ENCODE measurements at places on chromosomes 7 and 10.
A peak's percentile ranks its signal among the peaks of the same experiment; 100 is the strongest.

DNA sequence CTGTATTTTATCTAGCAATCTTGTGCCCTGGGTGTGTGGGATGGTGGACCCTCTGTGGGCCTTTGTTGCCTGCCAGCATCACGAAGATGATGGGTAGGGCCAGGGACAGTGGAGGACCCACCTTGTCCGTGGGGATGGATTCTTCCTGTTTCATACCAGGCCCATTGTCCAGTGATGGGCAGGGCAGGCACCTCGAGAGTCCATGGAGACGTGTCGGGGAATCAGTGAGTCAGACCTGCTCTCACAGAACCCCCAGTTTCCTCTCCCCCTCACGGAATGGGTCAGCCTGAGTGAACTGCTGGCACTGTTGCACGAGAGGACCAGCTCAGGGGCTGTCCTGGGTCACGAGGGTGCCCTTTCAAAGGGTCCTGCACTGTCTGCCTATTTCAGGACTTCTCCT lies 401.2 kb downstream of the RPS24 start:
- peak; percentile 16 for DNase-seq

DNA sequence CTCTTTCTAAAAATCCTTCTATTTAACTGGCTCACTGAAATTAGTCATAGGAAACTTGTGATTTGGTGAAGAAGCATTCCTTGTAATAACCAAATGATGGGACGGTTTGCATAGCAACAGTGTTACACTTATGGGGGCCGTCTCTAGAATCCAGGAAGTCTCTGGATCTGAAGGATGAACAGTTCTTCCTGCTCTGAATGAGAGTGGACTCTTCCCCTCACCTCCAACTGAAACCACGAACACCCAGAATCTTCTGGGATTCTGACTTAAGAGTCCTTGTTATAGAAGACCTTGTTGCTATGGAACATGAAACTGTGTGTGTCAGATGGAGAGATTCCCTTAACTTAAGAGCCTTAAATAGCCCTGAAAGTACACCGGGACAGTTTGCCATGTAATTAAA lies 23.2 kb downstream of the NOLC1 start:
- DNase-seq = peak; percentile 77

- DNase-seq = no peak
Measured at GRCh38 chr7:131057015-131057793, 270.5 kb upstream of the MKLN1 start.

DNA sequence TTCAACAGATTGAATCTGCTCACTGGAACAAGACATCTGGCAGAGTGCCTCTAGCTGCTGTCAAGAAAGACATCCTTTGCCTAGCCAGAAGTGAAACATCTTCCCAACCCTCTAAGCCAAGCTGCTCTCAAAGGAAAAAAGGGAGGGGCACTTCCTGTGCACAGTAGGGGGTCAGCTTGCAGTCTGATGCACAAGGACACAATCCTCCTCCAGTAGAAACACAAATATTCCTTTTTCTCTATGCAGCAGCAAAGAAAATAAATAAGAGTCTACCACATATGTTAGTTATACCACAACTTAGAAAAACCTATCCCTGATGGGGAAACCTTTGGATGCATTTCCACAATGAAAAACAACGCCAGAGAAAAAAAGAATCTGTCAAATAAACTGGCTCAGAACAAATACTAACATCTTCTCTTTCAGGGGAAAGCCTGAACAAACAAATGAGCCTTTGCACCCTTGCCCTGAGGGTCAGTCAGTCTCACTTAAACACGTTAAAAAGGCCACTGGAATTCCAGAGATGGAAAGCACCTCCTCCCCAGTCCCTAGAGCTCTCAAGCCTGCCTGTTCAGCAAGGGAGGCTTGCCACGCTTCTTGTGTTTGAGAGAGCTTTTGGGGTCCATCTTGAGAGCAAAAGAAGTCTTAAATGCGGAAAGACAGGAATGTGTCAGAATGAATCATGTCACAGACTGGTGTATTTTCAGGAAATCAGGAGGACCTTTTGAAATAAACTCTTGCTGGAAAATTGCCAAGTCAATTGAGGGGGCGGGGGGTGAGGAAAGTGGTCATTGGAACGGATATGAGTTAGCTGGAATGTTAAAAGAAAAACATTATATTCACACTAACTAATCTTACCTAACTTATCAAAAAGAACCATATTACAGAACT lies 7.5 kb downstream of the LAMB1 start:
- DNase-seq = peak; percentile 94

GRCh38 chr7:116356979-116357378 lies 142.6 kb upstream of the CAV2 start:
- DNase-seq = no peak

DNA sequence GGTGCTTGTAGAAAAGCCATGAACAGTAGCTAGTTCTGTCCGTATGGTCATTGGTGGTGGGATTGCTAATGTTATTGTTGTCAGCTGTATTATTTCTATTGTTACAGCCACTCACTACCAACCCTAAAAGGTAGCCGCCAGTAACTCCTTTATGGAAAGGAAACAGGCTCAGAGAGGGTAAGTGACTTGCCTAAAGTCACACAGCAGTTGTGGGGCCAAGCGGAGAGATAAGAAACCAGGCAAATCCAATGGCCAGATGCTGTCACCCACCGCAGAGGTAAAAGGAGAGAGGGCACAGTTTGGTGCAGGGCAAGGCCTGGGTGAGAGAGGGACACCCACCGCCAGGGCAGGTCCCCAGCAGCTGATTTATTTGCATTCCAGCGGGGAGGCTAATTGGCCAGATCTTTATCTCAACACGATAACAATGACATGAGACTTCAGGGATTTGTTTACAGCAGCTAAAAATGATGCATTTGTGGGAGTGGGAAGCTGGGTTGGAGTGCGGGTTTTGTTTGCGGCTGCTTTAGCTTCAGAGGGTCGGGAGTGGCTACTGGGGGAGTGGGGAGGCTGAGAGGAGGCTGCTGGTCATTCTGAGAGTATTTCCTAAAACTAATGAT lies 8.6 kb upstream of the NKX2-3 start:
- DNase-seq = no peak

DNA sequence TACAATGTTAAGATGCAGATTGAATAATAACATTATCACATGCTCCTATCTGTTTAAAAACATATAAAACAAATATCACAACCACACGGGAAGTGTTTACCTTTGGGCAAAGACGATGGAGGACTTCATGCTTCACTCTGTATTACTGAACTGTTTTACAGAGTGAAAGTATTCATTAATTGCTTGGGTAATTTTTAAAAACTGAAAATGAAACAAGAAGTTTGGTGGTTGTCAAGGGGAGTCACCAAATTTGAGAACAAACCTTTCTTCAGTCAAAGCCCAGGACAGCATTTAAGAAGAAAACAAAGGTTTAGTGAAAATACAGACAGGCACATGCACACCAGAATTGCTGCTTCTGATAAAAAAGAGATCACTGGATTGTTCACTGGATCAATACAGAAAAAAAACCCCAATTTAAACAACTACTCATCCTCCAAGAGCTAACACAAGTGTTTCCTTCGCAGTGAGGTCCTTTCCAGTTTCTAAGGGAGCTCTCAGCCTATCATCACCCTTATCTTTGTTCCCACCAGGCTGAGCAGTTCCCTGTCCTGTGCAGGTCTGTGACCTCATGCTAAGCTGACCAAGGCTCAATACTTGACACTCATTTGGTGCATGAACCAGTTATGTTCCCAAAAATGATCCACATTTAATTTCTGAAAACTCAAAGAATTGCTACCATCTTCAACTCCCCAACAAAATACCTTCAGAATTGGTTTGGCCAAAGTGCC lies 8.8 kb downstream of the PARP12 start:
- DNase-seq = no peak

GRCh38 chr10:43084812-43085211 lies 7.9 kb downstream of the RET start:
- DNase-seq = no peak

DNA sequence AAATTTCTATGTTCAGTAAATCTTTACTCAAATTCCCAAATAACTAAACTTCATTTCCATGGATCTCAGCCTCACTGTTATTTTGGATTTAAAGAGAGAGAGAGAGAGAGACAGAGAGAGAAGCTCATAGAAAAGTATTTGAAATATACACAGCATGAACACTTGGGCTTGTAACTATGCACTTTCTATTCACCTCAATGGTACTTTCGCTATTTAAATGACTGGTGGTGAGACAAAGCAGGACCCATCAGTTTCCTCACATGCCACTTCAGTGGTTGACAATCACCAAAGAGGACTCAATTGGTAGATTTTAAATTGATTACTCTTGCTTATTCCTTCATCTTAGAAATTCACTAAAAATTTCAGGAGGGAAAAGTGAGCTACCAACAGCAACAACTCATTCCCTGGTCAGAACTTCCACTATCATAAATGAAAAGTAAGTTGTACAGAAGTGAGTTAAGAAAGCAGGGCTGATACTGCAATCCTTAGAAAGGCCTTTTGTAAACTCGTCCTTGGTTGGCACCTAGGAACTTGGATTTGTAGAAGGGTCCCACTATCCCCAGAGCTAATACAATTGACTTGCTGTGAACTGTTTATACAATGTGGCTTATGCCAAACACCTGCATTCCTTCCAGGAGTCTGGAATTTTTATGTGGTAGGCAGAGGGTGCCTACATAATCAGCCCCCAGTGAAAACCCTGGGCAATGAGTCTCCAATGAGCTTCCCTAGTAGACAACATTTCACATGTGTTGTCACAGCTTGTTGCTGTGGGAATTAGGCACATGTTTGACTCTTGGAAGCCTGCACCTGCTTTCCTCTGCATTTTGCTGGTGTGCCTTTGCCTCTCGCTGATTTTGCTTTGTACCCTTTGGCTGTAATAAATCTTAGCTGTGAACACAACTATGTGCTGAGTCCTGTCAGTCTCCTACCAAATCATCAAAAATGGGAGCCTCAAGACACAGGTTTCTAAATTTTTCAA lies 10.8 kb downstream of the ERLIN1 start:
- DNase-seq = no peak

DNA sequence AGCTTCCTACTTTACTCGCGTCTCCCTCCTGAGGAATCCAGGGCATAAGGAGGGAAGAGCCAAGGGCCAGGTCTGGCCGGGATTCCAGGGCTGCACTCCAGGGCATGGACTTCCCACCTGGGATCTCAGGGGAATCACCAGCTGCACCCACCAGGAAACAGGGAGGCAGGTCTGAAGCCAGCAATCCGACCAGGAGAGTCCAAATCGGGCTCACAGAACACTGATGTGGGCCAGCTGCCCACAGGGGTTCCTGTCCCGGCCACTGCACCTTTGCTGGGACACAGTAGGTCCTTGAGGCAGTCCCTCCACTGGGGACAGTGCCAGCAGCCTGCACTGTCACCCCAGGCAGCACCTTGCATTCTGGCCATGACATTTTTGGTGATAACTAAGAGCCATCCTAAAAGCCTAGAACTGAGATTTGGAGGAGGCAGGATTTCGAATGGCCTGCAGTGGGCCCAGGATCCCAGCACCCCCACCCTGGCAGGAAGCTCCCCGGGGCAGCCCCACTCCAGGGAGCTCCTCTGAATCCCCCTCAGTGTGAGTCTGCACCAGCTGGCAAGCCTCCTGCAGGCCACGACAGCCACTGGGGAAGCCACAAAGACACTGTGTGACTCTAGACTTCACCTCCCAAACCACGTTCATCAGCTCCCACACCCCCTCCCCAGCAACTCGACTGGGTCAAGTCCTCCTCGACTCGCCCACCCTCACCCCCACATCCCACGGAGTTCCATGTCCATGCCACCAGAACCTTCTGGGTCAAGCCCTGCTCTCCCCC lies 71.5 kb upstream of the PPP2R2D start:
- no peak for DNase-seq

DNA sequence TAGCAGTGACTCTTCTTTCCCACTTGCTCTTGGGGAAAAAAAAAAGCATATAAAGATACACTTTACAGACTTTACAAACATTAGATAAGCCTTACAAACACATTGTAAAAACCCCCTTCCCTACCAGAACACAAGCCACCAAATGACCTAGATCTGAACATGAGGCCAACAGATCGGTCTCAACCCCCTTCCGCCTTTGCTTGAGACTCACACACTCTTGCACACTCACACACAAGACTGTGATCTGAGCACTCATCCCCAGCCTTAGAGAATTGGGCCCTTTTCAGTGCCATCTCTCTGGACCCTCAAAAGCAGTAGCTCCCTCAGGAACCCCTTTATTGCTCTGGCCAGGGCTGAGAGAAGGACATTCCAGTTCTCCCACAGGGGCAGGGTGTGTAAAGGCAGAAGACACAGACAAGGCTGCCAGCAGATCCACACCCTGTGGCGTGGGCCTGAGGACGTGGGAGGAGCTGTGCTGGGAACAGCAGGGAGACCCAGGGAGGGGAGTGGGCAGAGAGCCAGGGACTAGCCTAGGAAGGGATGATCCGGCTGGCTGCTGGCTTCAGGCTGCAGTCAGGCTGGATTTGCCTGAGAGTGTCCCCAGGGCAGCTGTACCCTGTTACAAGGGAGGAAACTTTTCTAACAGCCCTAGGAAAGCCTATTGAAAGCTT lies 206.7 kb downstream of the KIAA1217 start:
- no peak for DNase-seq

DNA sequence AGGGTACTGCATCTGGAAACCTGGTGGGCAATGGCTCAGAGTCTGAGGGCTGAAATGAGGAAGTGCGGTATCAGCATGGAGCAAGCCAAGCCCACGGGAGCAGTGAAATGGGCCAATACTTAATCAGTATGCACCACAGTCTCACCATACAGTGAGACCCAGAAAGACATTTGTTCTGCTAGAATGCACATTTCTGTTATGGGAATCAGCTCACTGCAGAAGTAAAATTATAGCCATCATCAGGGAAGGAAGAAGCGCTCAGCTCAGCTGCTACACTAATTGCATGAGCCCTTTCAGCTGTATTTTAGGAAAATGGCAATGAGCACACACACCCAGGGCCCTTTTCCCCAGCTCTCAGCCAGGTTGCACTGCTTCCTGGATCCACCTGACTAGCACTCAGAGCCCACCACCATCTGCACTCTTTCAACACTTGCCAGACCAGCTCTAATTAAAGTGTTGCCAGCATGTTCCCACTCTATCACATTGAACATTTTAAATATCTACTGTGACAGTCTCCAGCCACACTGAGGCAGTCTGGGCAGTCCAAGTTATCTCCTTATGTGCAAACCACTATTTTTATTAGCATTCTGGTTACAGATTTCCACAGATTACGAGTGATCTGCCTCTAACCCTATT lies 44.2 kb upstream of the PIK3AP1 start:
- no peak for DNase-seq

GRCh38 chr10:79436850-79437103 lies 8.6 kb downstream of the ZCCHC24 start:
- DNase-seq = no peak
